ENCODE measurements at places on chromosomes 12 and 14.

DNA sequence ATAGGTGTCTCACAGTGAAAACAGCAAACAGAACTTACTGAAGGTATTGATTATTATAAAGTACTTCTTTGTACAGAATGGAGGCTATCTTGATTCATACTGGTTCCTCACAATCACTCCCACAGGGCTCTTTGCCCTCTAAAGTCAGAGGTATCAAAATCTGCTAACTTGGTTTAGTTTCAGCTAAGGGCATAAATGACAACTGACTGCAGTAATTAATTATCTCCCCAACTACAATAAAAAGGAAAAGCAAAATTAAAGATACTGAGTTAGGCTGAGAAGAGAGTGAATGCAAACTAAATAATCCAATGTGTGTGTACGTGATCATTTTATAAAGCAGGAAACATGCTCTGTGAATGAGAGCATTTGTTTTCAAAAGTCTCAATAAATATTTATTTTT lies 338.7 kb downstream of the ACSS3 start:
- no peak for DNase-seq

DNA sequence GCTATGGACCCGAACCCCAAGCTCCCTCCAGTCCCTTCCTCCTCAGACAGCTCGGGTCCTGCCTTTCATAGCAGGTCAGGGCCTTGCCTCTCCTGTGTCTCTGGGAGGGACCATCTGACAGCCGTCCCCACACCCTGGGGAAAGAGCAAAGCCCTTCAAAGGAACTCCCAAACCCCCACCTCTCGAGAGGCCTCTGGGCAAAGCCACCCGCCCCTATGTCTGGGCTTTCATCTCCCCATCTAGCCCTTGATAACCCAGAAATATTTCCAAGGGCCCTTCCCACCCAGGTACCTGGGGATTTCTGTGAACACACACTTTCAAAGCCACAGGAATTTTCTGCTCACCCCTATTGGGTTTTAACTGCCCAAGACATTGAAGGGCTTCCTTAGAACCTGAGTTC lies 32.1 kb downstream of the SNRNP35 start:
- DNase-seq, result no peak

DNA sequence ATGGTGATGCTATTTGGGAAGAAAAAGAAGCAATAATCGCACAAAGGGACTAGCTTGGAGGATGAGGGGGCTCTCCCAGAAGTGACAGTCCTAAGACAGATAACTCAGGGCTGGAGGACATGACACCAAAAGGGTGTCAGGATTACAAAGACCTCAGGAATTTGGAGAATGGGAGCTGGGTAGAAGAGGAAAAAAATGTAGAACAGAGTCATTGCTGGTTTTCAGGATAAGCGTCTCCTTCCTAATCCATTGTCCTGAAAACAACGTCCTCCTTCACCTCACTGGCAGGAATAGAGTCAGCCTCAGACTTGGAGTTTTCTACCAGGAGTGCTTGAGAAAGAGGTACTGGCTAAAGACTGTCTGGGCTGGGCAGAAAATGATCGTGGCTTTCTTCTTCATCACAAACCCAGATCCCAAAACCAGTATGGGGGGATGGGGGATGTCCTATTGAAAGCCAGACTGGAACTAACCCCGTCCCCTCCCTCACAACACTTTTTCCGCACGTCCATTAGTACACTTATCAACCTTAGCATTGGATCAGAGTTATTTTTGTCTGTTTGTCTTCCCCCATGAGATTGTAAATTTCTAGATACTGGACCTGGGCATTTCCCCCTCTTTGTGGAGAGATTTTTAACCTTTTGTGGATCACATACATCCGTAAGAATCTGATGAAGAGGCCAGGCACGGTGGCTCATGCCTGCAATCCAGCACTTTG lies 14.3 kb downstream of the B4GALNT3 start:
- no peak for DNase-seq

DNA sequence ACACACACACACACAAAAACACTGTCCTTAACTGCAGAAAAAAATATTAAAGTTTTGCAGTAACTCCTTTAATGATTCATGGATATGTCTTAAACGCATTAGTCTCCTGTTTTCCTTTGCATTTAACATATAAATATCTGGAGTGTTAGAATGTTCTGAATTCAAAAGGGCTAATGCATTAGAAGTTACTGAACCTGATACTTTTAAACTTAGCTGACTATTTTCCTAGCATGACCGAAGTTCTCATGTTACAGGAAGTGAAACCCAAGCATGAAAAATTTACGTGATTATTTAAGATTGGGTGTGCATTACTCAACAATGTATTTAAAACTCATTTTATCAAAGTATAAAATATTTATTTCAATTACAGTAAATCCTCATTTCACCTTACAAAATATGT lies 791.2 kb downstream of the FLRT2 start:
- no peak for DNase-seq

Data from mesothelial cell of epicardium (in vitro differentiated cells).